ENCODE measurements at places on chromosomes 16 and 17.

- no peak for DNase-seq
Observed at GRCh38 chr16:48611329-48612137, 1.6 kb upstream of the N4BP1 start.

- no peak for DNase-seq
Observed at GRCh38 chr16:49474741-49475140, 101.1 kb downstream of the C16orf78 start.

DNA sequence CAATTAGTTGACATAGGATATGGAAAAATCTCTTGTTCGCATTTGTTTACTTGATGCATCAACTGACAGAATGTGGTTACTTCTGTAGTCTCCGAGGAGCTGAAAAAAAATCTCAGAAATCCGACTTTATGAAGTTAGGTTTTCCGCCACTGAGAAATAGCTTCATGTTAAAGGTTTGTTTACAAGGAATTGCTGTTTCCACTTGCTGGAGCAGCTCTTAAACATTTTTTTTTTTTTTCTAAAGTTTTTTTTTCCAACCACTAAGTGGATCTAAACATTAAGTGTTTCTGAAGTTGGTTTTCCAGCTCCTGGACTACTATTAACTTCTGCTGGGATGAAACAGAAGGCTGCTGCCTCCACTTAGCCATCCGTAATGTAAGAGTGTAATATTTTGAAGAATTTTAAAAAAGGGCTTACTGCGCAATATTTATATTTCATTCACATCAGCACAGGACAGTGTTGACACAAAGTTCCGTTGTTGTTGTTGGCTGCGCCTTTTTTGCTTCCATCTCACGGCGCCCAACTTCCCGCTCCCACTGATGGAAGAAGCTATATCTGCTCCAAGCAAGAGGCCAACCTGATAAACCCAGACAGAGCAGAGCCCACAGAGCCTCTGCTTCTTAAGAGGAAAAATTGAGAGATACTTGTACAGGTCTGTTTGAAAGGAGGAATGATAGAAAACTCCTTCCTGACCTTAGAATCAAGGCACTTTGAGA is 167.7 kb upstream of the KCNJ16 start:
- DNase-seq: no peak

- peak; percentile 48 for DNase-seq
Observed at GRCh38 chr17:40317345-40317873, 8.4 kb downstream of the RARA start.

DNA sequence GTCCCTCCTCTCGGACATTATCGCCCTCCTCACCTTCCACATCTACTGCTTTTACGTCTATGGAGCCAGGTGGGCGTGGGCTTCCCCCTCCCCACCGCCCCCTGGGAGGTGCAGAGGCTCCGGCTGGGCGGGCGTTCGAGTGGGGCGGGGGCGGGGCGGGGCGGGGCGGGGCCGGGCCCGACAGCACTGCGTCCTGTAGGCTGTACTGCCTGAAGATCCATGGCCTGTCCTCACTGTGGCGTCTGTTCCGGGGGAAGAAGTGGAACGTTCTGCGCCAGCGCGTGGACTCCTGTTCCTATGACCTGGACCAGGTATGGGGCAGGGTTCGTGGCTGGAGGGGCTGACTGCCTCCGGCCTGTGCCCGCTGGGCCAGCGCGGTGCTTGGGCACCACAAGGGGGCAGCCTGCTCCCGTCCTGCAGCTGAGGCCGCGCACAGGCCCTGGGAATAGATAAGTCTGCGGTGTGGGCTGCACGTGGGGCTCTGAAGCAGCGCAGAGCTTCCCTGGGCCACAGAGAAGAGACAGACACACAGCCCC is 9.2 kb downstream of the PIGQ start:
- DNase-seq: peak; percentile 45

DNA sequence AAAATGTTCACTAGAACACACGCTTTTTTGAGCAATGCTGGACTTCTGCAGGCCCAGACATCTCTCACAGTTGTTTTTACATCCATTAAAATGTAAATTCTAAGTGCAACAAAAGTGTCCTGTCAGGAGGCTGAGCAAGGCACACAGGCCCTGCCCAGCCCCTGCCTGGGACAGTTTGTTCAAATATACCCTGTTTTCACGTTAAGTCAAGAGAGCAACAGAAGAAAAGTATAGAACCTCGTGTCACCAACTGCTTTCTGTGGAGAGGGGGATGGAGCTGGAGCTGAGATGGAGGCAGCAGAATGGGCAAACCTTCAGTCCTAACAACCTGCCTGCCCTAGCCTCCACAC is 4.3 kb upstream of the HOXB2 start:
- no peak for DNase-seq

GRCh38 chr16:8963010-8963820 is 491 bp downstream of the USP7 start:
- no peak for DNase-seq

DNA sequence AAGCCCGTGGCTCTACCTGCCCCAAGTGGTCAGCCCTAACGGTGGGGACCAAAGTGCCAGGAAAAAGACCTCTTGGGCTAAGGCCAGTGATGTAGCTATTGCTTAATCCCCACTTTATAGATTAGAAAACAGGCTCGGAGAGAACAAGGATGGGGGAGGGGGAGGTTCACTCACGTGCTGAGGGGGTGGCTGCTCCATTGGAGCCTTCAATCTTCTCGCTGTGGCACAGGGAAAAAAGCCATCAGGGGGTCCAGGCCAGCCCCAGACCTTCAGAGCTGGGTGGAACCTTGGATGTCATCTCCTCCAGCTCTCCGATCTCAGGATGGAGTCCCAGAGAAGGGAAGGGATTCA is 45.9 kb downstream of the SRCIN1 start:
- DNase-seq: no peak

DNA sequence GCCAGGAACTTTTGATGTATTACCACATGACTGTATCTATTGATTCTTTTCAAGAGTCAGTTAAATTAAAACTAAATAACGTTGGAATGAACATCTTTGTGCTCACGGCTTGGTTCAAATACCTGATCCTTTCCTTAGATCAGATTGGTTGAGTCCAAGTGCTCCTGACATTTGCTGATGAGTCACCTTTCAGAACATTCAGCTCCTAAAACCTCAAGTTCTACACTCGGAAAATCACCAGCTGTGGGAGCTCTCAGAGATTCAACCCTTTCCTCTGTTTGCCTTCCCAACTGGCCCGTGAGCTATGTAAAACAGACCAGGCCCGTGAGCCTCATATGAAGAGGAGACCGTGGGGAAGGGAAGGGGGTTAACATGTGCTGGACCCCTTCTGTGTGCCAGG is 68.1 kb downstream of the RTN4RL1 start:
- DNase-seq: no peak

DNA sequence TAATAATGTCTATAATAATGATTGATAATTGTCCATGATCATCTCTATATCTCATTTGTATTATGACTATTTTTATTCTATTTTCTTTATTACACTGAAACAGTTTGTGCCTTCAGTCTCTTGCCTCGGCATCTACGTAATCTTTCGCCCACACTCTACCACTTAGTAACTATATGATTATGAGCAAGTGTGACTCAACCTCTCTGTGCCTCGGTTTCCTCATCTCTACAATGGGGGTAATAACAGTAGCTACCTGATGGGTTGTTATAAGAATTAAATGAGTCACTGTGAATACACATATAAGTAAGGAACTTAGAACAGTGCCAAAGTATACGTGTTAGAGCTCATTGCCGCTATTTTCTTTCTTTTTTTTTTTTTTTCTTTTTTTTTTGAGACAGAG is 3.7 kb upstream of the SLC16A11 start:
- no peak for DNase-seq

DNA sequence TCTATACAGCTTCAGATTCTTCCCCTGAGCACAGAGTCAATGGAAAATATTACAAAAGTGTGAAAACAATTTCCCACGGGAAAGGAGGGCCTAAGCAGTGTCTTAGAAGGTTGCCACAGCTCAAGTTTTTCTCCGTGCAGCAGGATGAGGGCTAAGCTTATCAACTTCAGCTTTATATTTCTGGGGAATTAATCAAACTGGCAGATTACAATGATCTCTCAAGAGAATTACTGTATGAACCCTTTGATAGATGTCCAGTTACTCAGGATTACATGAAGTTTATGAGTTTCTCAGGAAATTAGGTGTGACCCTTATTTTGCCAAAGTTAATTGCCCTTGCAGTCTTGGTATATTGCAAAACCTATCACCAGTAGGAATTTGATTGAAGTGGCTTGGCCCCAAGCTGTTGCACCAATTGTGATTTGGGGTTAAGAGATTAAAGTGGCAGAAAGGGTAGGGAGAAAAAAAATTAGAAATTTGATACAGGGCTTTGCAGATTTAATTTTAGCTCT is 298.4 kb downstream of the MAP2K6 start:
- DNase-seq: no peak

DNA sequence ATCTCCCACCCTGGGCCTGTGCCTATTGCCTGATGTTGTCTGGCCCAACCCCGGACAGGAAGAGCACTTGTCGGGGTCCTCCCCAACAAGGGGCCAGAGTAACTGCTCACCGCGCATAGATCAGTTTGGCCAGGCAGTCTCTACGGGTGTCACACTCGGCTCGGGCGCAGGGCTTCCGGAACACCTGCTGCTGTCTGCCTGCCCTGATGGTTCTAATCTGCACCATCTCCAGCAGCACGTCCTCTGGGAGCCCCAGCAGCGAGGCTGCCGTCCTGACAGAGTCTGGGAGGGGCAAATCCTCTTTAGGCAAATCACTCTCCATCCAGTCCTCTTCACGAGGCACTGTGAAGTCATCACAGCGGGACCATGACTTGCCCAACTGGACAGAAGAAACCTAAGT is 24.0 kb downstream of the MYO19 start:
- DNase-seq: no peak

DNA sequence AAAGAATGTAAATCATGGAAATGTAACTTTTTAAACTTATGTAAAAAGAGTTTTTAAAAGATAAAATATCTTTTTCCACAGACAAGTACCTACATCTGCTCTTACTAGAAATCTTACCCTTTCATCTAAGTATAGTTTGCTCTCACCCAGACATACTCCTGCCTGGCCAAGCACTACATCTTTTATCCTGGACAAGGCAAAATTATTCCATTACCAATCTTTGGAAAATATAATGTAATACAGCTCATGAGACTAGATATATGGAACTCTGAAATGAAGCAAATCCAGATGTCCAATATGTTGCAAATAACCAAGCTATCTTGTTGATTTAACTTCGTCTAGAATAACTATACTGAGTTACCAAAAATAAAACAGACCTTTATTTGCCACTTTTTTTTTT is 50.0 kb downstream of the VMP1 start:
- no peak for DNase-seq

GRCh38 chr17:4722678-4723240 is 8.5 kb upstream of the MED11 start:
- DNase-seq: no peak

- no peak for DNase-seq
Observed at GRCh38 chr17:65694601-65695000, 133.2 kb upstream of the AXIN2 start.

GRCh38 chr17:16407911-16408588 is 7.3 kb upstream of the TRPV2 start:
- no peak for DNase-seq

GRCh38 chr17:17638467-17638866 is 42.8 kb upstream of the RAI1 start:
- no peak for DNase-seq

DNA sequence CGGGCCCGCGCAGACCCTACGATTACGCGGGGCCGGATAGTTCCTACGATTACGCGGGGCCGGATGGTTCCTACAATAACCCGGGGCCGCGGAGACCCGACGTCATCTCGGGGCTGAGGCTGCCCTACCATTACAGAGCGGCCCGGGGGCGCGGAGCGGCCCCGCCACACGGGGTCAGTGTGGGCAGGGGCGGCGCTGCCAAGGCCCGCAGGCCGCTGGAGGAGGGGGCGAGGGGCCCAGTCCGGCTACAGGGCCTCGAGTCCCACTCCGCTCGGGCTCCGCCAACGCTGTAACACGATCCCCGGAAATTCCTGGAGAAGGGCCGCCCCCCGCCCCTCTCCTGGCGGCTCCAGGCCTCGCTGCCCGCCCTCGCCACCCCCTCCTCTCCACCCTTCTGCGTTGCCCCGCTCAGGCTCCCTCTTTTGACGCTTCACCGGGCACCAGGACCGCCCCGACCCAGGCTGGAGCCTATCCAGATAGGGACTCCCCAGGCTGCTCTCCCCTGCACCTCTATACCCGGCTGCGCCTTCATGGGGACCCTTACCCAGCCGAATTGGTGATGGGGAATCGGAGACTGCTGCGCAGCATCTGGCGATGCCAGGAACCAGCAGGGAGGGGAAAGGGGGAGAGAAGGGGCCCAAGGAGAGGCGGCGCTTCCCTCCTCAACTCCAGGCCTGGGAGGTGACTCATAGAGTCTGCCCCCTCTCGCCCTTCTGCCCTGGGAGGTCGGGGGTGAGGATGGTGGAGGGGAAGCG is at the start of gene RAB34:
RAB34 (minus strand) TSS at position 291 of the 755 bp plus-strand sequence. CDS start 602 bp downstream, outside the sequence.
- peak; percentile 88 for DNase-seq

DNA sequence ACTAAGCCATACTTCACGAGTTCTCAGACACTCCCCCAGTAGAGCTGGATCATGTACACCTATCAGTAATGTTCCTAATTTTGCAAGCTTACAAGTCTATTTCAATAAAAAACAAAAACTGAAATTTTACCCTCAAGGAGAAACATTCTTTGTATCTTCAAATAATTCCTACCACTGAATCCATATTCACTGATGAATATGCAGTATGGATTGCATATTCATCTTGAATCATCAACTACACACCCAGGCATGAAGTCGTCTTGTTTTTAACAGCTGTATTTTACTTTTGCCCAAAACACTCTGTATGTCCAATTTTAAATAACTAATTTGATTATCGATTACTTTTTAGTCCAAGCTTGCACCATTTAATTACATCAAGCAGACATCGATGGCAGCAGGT is 31.8 kb downstream of the ZDHHC7 start:
- no peak for DNase-seq

DNA sequence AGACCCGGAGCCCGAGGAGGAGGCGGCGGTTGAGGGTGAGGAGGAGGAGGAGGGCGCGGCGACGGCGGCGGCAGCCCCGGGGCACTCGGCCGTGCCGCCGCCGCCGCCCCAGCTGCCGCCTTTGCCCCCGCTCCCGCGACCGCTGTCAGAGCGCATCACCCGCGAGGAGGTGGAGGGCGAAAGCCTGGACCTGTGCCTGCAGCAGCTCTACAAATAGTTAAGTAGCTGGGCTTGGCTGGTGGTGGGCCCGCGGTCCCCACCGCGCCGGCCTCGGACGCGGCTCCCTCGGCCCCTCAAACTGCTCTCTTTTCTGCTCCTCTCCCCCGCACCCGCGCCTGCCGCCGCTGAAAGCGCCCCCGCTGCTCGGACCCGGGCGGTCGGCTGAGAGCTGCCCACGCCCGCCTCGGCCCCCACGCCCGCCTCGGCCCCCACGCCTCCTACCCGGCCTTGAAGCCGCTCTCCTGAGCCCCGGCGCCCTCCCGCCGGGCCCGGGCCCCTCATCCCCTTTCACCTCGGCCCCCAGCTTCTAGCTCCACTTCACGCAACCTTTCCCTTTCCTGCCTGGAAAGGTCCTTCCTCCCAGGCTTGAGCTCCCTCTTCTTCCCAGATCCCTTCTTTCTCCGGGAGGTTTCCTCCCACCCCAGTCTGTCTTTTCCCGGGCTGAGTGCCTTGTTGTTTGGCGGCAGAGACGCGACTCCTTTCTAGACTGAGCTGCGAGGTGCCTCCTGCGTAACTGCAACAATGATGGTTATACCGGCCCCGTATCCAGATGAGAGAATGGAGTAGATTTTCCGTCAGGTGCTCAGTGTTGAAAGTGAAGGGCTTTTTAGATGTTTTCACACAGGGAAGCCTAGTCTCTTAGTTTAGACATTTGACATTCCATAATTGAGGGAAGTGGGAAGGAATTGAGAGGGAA is 850 bp downstream of the PPM1E start:
- no peak for DNase-seq

- DNase-seq: no peak
Observed at GRCh38 chr17:45127548-45128300, 4.6 kb downstream of the PLCD3 start.

GRCh38 chr16:78106686-78107085 is 7.2 kb downstream of the WWOX start:
- DNase-seq: no peak
